ENCODE measurements at places on chromosomes 12 and 14.

DNA sequence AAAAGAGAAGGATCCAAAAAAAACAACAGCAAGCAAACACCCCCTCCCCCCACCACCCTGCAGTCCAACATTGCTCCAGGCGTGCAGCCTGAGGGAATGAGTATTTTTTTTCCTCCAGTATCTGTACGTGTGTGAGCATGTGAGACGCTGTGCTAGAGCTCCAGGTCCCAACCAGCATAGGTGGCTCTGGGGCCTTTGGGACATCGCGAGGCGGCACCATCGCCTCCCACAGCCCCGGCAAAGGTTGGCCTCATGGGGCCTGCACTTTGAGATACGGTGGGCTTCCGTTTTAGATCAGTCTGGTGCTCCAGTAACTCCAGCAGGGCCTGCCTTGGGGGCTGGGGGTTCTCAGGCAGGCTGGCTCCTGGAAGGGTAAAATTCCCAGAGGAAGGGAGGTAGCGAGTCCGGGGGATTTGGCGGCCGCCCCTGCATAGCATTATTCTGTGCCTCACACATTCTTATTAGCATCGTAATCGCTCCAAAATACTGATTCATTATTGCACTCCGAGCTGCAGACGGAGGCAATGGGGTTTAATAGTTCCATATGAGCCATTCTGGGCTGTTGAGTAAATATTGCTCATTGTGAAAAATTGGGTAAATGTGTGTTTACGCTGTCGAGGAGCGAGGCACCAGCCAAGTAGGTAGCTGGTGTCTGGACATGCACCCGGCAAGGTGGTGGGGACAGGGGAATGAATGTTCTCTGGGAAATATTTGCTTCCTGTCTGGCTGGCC lies 143.1 kb upstream of the MYL2 start:
- no peak for DNase-seq

DNA sequence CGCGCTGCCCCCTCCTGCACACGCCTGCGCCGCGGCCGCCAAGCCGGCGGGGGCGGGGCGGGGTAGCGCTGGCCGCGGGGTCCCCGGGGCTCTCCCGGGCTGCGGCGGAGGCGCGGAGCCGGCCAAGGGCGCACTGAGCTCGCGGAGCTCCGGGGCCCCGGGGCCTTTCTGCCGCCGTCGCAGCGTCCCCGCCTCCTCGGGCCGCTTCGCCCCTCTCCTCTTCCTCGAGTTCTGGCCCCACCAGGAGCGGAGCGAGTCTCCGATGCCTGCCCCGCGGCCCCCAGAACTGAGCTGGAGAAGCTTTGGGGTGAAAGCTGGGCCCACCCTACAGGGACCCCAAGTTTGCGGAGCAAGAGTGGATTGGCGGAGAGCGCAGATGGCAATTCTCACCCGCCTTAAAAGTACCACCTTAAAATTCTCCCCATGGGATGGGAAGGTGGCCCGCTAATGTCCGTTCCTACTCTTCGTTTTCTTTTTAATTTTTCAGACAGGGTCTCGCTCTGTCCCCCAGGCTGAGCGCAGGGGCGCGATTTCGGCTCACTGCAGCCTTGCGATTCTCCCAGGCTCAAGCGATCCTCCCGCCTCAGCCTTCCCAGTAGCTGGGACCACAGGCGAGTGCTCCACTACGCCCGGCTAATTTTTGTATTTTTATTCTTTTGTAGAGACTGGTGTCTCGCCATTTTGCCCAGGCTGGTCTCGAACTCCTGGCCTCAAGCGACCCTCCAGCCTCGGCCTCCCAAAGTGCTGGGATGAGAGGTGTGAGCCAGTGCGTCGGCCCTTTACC lies 129.6 kb downstream of the NDUFA12 start:
- DNase-seq = no peak

GRCh38 chr12:56602239-56602638 lies 27.9 kb downstream of the BAZ2A start:
- no peak for DNase-seq

DNA sequence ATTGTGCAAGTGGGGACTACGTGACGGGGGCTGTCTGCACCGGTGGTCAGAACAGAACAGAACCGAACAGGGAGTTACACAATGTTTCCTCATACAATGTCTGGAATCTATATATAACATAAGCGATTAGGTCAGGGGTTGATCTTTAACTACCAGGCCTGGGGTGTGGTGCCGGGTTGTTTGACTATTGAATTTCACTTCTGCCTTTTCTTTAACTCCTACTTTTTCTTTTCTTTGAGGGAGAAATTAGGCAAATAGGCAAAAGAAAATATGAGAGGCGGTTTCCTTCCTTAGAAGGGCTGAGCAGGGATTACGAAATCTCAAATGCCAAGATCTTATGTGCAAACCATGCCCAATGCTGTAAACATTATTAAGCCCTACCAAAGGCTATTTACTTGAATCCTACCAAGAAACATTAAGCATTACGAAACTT lies 140.3 kb downstream of the SLC38A6 start:
- no peak for DNase-seq

DNA sequence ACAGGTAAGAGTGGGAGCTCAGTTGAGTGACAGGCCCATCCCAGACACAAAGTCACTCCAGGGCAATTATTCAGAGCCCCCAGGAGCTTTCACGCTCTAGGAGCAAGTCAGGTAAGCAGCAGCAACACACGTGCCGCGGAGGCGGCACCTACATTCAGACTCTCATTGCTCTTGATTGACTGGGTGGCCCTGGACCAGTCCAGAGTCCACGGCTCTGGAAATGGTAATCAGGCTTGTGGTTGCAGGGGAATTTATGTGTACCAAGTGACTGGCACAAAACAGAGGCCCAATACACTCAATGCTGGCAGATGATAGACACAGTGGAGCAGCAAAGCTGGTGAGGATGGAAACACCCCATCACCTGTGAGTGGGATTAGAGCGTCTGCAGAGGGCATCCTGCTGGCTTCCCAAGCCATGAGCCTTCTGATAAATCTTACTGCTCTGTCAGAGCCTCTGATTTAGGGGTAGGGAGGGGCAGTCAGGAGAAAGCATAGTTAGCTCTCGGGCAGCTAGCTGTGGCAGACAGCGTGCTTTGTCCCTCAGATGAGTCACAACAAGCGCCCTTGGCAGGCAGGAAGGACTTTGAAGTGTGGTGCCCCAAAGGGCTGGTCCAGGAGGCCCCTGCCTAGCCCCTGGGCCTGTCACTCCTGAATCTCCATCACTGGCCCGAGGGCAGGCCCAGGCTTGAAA lies 344.7 kb downstream of the CACNA1C start:
- DNase-seq = no peak

- no peak for DNase-seq
Measured at GRCh38 chr12:9971181-9971580, at the start of gene CLEC12A. Gene CLEC12A (plus strand): TSS chr12:9971409. CDS start chr12:9971597, 188 bp downstream.

GRCh38 chr12:92729773-92730305 lies 27.1 kb downstream of the PLEKHG7 start:
- DNase-seq = no peak

- DNase-seq = no peak
Measured at GRCh38 chr14:54629635-54630360, 62.9 kb downstream of the SAMD4A start.

DNA sequence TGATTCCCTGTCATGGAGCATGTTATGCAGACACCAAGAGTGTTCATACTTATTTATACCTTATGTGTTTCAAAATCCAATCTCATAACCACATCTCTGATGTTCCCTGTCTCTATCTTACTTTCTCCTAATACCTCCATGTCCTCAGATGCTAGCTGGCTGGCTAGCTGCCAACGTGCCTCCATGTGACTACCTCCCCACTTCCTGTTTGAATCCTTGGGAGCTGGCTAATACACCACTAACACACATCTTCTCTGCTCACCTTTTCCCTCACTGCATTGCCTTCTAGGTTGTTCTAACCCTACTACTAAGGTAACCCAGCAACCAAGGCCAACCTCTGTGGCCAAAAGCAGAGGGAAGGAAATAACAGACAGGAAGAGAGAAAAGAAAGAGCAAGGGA lies 27.3 kb downstream of the TTC5 start:
- no peak for DNase-seq

- DNase-seq = no peak
Measured at GRCh38 chr12:23834076-23834475, 115.4 kb downstream of the SOX5 start.

GRCh38 chr14:77883131-77883846 lies 83.4 kb downstream of the ADCK1 start:
- no peak for DNase-seq

GRCh38 chr12:50980545-50980944 lies 28.2 kb downstream of the HIGD1C start:
- DNase-seq = no peak

DNA sequence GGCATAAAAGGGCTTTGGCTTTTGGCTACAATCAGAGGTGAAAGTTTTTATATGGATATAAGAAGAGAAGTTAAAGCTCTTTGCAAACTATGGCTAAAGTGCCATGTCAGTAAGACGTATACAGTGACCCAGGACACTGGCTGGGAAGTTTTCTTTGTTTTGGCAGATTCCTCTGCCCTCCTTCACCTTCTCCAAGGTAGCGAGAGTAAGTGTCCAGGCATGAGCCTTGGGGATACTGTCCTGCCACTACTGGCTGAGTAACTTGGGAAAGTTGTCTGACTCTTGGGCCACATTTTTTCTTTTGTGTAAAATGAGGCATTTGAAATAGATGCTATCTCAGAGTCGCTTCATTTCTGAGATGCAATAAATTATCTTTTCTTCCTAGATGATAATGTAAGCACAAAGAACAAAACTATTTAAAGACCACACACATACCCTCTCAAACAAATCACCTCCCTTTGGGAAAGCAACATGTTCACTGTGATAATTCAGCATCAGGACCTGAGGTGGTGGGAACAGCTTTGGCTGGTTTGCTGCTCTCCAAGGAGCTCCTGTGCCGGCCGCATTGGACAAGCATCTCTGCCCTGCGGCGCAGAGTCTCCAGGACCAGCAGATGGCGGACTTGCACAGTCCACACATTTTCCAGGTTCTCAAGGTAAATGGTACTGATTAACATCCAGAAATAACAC lies 106.3 kb downstream of the PTCSC3 start:
- DNase-seq = no peak

DNA sequence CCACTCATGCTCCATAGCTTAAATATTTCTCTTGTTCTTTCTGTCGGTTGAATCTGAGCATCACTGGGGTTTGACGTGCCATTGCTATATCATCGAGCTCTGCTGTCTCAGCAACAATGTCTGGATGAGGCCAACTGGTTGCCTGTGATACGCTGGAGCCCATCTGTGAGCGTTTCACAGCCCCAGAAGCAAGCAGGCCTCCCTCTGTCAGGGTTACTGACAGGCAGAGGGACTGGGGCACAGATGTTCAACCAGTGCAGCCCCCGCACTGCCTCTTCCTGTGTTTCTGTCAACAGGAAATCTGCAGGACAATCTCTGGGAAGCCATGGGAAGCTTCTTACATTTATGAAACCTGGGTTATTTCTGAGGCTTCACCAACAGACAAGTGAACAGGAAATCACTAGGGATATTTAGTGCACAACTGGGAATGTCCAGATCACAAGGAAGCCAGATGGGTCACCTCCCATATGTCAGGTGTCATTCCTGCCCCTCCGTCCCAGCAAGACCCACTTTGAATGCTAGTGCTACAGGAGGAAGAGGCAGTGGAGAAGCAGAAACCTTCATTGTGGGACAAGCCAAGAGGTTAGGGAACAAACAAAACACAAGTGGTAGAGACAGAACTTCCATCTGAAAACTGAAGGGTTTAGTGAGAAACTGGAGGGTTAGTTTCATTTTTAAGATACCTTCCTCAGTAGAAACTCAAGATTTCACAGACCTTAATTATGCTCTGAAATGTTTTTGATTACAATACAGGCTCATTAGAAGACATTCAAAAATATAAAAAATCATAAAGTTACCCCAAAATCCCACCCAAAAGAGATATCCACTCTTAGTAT lies 24.1 kb downstream of the DMAC2L start:
- DNase-seq = no peak

DNA sequence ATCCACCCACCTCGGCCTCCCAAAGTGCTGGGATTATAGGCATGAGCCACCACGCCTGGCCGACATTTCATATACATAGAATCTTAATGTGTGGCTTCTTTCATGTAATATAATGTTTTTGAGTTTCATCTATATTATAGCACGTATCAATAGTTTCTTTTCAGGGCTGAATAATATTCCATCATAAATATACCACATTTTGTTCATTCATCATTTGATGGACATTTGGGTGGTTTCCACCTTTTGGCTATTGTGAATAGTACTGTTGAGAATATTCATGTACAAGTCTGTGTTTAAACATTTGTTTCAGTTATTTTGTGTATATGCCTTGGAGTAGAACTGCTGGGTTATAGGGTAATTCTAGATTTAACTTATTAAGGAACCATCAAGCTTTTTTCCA lies 12.0 kb downstream of the ACVR1B start:
- no peak for DNase-seq

GRCh38 chr12:10965476-10965875 lies 21.2 kb downstream of the TAS2R50 start:
- DNase-seq = no peak

DNA sequence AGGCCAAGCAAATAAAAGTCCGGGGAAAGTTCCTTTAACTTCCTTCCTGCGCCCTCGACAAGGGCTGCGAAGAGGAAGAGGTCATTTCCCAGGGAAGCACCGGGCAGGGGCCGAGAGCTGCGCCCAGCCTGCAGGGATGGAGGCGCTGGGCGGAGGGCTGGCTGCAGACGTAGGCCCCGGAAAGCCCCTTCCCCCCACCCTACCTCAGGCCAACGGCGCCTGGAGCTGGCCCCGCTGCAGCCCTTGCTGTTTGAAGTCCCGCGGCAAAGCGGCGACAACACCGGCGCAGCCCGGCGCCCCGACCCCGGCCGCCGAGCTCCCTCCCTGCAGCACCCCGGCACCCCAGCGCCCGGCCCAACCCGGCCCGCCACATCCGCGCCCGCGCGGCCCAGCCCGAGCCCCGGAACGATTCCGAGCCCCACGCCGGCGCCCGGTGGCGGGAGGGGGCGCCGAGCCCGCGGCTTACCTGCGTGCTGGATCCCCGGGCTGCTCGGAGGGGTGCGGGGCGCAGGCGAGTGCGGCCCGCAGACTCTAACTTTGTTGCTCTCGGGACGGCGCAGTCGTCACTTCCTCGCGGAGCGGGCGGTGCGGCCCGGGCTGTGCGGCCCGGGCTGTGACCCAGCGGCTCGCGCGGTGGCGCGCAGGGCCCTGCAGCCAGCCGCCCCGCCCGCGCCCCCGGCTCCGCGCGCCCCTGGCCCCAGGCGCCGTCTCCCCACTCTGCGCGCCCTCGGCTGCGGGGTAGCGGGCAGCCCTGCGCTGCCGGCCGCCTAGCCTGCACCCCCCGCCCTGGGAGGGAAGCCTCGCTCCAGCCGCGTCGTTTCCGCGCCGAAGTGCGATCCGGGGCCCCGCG lies 64.8 kb upstream of the PTGR2 start:
- peak; percentile 52 for DNase-seq

- DNase-seq = no peak
Measured at GRCh38 chr12:54588110-54588889, at the start of gene PPP1R1A. Gene PPP1R1A (minus strand): TSS chr12:54588659. CDS start chr12:54588488, 171 bp downstream.

GRCh38 chr14:100690672-100691071 lies 36.0 kb upstream of the DLK1 start:
- DNase-seq = no peak

GRCh38 chr12:80681287-80681686 lies 26.1 kb upstream of the MYF6 start:
- DNase-seq = no peak

GRCh38 chr14:42190744-42191143 lies 584.1 kb downstream of the LRFN5 start:
- no peak for DNase-seq
